ENCODE measurements at places on chromosomes 4 and X.

DNA sequence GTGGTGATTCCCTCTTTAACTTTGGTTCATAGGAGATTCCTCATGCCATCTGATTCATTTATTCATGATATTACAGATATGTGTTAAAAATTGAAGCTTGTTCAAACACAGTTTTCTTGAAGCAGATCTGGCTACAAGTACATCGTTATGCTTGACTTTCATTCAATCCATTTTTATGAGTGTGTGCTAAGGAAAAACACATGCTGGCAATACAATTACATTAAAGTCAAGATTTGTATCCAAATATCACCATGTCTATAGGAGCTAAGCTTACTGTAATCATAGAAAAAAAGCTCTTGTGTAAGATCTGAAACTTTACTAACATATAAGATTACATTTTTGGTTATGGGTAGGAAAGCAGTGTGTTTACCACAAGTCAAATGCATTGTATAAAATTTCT lies 151.8 kb upstream of the FAT1 start:
- DNase-seq: no peak

DNA sequence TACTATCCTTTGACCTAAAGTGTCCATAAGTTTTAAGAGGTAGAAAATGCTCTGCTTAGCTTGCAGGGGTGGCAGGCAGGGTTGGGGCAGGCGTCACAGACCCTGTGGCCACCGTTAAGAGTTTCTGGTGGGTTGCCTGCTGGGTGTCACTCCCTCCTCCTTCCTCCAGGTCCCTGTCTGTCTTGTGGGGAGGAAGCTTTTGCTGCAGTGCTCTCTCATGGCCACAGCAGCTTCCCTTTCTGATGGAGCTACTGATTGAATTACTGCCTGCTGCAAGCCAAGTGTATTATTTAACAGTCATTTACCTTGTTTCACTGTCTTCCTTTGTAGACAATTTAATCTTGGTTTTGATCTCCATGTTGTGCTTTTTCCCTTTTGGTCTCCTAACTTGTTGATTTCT lies 384.6 kb downstream of the IDS start:
- DNase-seq: no peak

DNA sequence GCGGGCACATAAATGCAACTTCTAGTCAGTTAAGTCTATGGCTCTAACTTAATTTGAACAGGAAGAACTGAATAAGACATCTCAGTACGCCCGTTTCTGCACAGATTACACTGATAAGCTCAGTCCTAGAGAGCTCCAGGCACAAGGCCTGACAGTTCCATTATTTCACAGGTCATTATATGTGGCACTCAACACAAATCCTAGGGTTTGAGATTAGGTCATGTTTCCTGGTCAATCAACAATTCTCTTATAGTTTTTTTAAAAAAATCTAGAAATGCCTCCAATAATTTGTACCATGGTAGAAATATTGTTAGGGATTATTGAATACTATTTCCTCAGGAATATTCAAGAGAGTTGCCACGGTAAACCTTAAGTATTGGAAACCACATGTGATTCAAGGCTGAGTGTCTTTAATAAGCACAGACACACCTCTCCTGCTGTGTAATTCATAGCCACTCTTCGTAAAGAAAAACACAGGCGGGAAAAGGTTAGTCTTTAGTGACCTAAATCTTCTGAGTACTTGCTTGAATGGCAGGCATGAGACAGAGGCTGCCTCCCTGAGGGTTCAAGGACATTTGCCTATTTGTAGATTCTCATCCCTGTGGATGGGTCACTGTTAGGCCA lies 342.9 kb upstream of the ADGRL3 start:
- no peak for DNase-seq

GRCh38 chrX:83845397-83845796 lies 15.5 kb upstream of the CYLC1 start:
- DNase-seq: no peak

DNA sequence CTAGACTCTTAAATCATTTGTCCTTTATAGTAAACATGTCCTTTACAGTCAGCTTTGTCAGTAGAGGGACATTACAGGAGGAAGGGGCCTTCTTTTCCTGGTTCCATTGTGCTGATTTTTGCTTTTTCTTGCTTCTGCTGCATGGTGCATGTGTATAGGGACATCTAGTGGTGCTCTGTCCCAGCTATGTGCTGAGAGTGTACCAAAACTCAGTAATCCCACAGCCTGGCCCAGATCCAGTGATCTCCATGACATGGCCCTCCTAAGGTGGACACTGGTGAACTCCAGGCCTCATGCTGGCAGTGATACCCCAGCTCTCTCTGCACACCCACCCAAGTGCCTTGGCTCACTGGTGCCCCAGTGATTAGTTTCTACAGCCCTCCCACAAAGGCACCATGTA lies 45.2 kb downstream of the MAGEB17 start:
- DNase-seq: no peak

- no peak for DNase-seq
Observed at GRCh38 chrX:41014776-41015360, 70.4 kb upstream of the USP9X start.

GRCh38 chrX:37905436-37906147 lies 58.2 kb upstream of the DYNLT3 start:
- DNase-seq: no peak

GRCh38 chrX:1558761-1559468 lies 21.9 kb upstream of the P2RY8 start:
- DNase-seq: no peak

GRCh38 chr4:87524456-87524855 lies 4.7 kb downstream of the SPARCL1 start:
- no peak for DNase-seq

DNA sequence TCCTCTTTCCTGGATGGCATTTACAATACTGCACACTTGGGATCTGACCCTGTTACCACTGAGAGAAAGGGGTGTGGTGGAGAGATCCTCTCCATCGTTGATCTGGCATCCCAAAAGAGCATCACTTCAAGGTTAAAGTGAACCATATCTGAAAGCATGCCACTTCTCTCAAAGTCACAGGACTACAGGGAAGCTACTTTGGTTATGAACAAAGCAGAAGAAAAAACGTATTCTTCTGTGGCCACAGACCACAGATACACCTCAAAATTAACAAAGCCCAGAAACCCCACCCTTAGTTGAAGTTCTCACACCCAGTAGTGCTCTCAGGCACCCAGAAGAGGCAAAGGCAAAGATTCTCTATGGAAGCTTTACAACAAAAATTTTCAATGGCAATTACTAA lies 108.3 kb downstream of the JADE1 start:
- DNase-seq: no peak

- no peak for DNase-seq
Observed at GRCh38 chrX:13658602-13659001, 5.7 kb downstream of the TCEANC start.

- DNase-seq: no peak
Observed at GRCh38 chr4:130306566-130306965, 1210.6 kb downstream of the C4orf33 start.

DNA sequence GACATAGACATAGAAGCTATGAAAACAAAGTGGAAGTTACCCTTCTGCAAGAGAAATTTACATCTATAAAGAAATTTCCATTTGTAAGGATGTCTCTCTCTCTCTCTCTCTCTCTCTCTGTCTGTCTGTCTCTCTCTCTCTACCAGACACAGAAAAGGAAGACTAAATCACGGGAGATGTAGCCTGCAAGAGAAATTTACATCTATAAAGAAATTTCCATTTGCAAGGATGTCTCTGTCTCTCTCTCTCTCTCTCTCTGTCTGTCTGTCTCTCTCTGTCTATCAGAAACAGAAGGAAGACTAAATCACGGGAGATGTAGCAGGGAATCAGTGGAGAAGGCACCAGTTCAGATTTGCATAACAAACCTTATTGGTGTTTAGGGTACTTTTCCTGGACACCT lies 65.6 kb upstream of the CTSO start:
- no peak for DNase-seq

- DNase-seq: no peak
Observed at GRCh38 chrX:35700121-35700520, 98.0 kb upstream of the MAGEB16 start.

DNA sequence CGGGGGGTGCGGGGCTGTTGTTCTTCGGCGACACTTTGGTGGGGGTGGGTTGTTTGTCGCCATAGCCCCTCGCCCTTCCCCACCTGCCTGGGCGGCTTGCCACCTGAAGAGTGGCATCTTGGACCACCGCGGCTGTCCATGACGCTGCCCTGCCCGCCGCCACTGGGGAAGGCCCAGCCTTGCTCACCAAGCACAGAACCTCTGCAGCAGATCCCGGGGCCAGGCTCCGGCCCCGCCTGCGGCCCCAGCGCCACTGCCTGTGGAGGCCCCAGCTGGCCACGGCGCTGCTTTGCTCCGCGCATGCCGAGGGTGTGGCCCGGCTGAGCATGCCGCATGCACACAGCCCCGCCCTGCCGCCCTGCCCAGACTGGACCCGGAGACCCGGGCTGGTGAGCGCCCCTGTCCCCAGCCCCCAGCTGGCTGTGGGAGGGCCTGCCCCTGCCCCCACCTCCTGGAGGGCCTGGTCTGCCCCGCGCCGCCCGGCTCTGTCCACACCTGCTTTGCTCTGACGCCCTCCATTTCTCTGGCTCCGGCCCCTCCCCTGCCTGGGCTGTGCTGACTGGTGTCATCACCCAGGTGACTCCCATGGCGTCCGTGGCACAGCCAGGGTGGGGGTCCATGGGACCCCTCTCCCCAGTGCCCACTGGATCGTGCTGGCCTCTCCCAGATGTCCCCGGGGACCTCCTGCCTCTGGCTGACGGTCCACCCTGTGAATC lies 5.3 kb downstream of the NAT8L start:
- no peak for DNase-seq

DNA sequence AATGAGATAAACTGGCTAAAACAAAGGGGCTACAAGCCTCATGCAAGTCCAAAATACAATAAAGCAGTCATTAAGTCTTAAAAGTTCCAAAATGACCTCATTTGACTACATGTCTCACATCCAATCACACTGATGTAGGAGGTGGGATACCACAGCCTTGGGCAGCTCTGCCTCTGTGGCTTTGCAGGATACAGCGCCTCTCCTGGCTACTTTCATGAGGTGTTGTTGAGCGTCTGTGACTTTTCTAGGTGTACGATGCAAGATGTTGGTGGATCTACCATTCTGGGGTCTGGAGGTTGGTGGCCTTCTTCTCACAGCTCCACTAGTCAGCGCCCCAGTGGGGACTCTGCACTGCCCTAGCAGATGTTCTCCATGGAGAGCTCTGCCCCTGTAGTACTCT lies 944.9 kb downstream of the TECRL start:
- DNase-seq: no peak

- no peak for DNase-seq
Observed at GRCh38 chr4:177242651-177243286, 66.9 kb upstream of the NEIL3 start.

- no peak for DNase-seq
Observed at GRCh38 chrX:30039768-30040167, 175.6 kb upstream of the MAGEB2 start.

GRCh38 chr4:15568821-15569220 lies 86.3 kb downstream of the FBXL5 start:
- DNase-seq: no peak

- no peak for DNase-seq
Observed at GRCh38 chr4:175330236-175330635, 412.1 kb downstream of the ADAM29 start.

DNA sequence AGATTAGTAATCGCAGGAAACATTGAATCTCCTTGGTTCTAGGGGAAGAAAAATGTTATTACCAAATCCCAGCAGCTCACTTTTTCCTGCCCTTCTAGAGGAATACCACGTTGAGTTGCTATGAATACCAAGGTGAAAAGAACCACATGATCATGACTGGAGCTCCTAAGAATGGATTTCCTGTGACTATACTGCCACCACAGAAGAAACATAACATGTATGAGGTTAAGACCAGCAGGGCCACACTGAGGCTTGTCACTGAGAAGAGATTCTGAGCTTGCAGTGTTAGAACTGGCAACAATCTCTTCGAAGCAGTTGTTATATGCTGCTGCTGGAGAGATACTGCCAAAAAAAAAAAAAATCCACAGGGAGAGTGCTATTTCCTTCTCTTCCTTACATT lies 1235.3 kb downstream of the FSTL5 start:
- no peak for DNase-seq

DNA sequence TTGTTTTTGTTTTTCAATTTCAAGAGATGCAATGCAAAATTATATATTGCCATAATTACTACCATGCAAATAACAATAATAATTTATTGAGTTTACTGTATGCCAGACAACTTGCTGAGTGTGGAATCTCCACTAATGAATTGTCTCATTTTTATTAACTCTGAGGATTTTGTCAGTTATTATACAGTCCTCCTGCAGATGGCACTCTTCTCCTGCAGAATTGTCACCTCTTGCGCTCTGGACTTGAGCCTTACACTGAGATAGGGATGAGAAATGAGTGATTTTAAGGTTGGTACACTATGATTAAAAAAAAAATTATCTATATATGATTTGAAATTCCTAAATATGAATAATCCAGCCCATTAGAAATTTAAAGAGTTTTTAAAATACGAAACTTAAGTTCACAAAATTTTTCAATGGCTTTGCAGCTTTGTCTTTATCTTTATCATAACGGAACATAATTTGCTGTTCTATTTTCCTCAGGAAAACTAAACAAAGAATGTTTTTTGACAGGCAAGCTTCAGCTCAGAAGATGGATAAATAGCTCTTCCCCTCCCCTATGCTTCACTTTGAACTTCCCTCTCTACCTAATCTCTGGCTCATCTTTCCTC lies 12.7 kb upstream of the PAQR3 start:
- no peak for DNase-seq

DNA sequence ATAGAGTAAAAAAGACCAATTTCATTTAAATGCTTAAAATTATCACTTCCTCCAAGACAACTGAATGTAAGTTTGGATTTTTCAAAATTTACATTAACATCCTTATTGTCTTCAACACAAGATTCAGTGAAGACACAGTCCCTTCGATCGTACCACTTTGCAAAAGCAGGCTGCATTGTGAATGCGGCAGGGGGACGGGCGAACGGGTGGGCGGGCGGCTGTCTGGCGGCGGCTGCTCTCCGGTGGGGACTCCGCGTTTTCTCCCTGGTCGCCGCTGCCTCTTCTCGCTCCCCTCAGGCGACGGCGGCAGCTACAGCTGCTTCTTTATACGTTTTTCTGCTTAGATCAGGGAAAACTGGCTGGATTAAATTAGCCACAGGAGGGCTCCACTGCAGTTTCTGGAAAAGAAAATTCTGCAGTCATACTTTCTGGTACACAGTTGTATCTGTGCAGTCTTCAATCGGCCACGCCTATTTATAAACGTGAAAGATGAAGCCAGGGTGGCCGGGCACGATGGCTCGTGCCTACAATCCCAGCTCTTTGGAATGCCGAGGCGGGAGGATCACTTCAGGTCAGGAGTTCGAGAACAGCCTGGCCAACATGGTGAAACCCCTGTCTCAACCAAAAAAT lies 33.9 kb upstream of the HPF1 start:
- no peak for DNase-seq

DNA sequence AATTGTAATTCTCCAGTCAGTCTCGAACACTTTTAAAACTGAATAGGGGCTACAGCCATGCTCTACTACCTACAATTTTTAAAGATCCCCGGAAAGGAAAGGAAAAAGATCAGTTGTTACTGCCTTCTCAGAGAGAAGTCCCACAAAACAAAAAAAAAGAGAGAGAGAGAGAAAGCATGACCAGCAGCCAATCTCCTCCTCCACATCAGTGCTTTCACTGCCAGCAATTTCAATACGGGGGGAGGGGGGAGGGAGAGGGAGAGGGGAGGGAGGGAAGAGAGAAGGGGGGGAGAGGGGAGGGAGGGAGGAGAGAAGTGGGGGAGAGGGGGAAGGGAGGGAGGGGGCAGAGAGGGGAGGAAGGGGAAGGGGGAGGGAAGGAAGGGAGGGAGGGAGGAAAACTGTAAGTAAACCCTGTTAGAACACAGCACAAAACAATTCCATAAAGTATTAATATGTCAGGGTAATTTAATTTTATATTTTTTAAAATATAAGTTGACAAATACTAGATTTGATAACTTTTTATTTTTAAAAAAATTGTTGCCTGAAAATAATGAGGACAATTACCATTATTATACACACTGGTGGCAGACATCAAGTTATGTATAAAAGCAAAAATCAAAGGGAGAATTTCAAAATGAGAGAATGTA lies 108.0 kb downstream of the LRBA start:
- DNase-seq: no peak
